T-helper 2 cell treated with Interferon-gamma antibody and Interleukin-4, amounts not matched to agents 5 μg/mL and 100 μg/mL, for 36 hours (primary cell): ENCODE measurements at places on chromosomes 6 and 20.

GRCh38 chr6:168515376-168515775 is 74.4 kb downstream of the SMOC2 start:
- no peak for DNase-seq

DNA sequence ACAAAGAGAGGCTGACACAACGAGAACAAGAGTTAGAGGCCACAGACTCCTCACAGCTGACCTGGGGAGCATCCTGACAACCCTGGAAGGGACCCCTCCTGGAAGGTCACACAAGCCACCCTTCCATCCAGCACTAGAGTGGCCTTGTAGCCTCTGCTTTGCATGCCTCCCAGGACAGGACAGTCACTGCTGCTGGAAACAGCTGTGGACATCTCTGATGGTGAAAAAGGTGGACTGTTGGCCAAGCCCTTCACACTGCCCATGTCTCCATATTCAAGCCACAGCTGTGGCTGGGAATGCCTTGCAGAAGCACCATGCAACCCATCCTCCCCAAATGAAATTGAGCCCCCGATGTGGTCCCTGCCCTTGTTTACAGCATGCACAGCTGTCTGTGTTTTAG is 102.1 kb upstream of the SRSF6 start:
- DNase-seq = no peak

- no peak for DNase-seq
Measured at GRCh38 chr6:168219804-168220203, 99.8 kb downstream of the DACT2 start.

GRCh38 chr6:118706702-118707101 is 55.3 kb upstream of the CEP85L start:
- DNase-seq = no peak

- no peak for DNase-seq
Measured at GRCh38 chr20:37421060-37421905, 75.3 kb downstream of the SRC start.

DNA sequence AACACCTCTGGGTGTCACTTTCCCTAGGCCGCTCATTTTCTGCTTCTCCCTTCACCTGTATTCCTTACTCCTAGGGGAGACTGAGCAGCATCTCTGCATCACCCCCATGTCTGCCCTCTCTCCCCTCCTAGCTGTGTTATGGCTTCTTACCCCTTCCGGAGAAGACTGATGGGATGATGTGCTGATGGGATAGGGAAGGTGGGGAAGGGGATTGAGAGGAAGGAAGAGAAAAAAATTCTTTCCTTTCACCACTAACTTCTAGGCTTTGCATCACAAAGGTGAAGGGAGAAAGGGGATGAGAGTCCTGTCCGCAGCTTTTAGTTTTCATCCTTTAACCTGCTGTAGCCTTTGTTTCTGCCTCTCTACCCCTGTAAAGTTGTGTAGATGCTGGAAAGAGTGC is 26.7 kb downstream of the AKAP7 start:
- no peak for DNase-seq

- no peak for DNase-seq
Measured at GRCh38 chr6:54050750-54051149, 60.5 kb upstream of the MLIP start.

GRCh38 chr6:35804996-35805736 is at the start of gene LHFPL5:
Gene LHFPL5, plus strand, starts transcription at chr6:35805352. Its CDS starts 319 bp downstream, at chr6:35805671.
- peak; percentile 62 for DNase-seq

GRCh38 chr6:5241252-5241651 is 19.5 kb downstream of the LYRM4 start:
- no peak for DNase-seq

- DNase-seq = no peak
Measured at GRCh38 chr6:170173335-170173881, 117.5 kb downstream of the DLL1 start.

GRCh38 chr6:105372849-105373182 is 30.1 kb downstream of the PREP start:
- DNase-seq = no peak

DNA sequence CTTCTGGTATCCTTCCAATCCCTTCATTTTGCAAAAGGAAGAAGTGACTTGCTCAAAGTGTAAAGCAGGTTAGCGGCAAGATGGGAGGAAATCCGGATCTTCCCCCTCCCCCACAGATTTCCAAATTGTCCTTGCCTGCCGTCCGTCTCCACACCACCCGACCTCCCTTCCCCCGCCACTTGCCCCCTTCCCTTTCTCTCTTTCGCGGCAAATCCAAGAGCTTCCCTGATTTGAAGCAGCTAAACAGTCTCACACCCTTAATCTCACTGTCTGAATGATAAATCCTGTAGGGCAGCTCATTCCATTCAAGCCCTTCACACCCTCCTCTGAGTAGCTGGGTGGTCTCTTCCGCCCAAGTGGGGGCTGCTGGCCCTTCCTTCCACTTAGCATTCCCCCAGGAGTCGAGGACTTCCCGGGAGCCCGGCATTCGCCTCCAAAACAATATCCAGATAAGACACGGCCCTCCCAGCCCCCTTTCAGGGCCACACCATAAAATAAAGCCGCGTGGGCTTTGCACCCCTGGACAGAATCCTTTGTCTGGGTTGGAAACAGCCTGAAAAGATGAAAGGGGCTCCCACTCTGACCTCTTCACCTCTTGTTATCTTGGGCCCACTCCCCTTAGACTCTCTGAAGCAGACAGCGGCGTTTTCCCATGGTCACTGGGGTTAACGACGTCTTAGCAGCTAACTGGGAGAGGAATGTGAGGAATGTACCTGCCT is 44.0 kb upstream of the PIM1 start:
- no peak for DNase-seq

DNA sequence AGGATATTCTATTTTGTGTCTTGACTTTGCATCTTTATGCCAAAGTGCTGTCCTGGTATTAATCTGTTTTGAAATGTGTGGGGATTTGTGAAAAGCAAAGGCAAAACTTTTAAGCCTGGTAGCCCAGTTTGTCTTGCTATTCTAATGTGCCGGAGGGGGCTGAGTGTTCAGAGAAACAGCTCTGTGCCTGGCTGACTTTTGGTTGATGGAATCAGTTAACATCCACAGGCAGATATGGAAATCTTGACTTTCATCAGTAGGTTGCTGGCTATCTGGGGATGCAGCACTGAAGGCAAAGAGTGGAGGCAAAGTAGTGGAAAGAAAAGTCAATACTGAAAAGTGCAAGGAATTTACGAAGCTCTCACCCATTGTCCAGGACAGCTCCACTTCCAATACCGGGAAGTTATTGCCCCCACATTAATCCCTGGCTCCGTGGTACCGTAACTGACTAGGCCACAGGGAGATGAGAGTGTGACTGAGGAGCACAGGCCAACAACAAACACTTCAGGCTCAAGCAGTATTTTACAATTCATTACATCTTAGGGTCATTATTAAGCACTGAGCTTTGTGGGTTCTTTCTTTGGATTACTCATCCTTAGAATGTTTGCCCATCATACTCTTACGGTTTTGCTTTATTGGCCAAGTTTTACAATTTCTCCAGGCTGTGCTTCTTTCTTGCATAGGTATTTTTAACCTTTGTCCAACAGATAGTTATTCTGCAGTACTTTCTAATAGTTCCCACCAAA is 164.6 kb downstream of the MTFR2 start:
- no peak for DNase-seq

GRCh38 chr6:12490904-12491571 is 200.9 kb downstream of the EDN1 start:
- peak; percentile 6 for DNase-seq

- no peak for DNase-seq
Measured at GRCh38 chr20:44695674-44696300, 19.4 kb upstream of the CCN5 start.

DNA sequence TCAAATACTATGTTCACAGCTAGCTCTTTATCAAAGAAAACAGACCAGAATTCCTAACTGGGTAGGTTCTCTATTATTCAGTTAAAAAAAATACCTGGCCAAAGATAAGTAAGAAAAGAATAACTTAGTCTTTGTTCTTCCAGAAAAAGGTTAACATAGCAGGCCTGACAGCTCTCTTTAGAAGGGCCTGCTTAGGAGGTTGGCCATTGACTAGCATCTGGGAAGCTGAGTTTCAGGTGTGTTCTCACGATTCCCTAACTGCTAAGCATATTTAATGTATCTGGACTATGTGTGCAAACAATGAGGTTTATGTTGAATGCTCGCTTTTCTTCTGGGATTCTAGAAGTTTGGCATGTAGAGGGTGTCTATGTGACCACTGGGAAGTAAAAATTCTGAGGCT is 618.9 kb downstream of the HACE1 start:
- no peak for DNase-seq

GRCh38 chr20:17854307-17854903 is 114.2 kb downstream of the SNX5 start:
- no peak for DNase-seq

GRCh38 chr6:89602166-89602565 is 36.4 kb downstream of the LYRM2 start:
- no peak for DNase-seq

GRCh38 chr20:22525821-22526220 is 58.6 kb downstream of the FOXA2 start:
- DNase-seq = no peak

DNA sequence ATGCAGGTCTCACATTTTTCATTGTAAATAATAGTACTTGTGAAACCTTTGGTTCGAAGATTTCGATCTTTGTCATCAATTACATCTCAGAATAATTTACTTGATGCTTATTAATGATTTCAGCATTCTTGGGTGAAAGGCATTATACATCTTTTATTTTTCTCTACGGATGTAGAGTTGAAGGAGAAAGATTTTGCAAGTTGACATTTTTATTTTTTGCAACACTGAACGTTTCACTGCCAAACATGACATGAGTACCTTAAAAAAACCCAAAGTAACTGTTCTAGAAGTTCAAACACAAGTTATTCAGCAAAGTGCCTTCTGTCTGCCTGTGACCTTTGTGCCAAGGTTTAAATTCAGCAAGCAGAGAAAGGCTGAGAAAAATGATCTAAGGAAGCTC is 97.3 kb upstream of the SGK1 start:
- DNase-seq = no peak

GRCh38 chr6:74705451-74705850 is 500.4 kb downstream of the COL12A1 start:
- no peak for DNase-seq

GRCh38 chr6:41064841-41065240 is 7.3 kb downstream of the OARD1 start:
- DNase-seq = no peak

GRCh38 chr6:21885111-21885510 is 291.6 kb downstream of the SOX4 start:
- DNase-seq = no peak

GRCh38 chr6:162862462-162862861 is 134.7 kb downstream of the PACRG start:
- no peak for DNase-seq

- DNase-seq = peak; percentile 55
Measured at GRCh38 chr6:26311385-26312095, 53.5 kb upstream of the BTN3A2 start.

DNA sequence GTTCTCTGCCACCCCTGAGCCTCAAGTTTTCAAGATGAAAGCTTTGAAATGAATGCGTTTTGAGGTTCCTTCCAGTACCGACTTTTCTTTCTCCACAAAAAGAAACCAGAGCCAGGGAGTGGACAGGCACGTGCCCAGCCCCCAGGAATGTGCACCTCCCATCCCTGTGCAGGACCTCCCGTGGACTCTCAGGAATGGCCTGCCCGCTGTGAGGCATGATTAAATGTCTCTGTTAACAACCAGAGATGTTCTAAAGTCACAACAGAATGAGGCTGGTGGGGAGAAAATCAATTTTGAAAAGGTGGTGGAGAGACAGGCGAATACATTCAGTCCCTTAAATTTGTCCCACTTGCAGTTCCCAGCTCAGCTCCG is 1.5 kb downstream of the TGM3 start:
- no peak for DNase-seq

- no peak for DNase-seq
Measured at GRCh38 chr6:167528239-167528638, 203.4 kb downstream of the TTLL2 start.
